ENCODE measurements at places on chromosomes 6 and 20.

- no peak for DNase-seq
These were observed 20.8 kb downstream of the PEX7 start for GRCh38 chr6:136843210-136843609.

DNA sequence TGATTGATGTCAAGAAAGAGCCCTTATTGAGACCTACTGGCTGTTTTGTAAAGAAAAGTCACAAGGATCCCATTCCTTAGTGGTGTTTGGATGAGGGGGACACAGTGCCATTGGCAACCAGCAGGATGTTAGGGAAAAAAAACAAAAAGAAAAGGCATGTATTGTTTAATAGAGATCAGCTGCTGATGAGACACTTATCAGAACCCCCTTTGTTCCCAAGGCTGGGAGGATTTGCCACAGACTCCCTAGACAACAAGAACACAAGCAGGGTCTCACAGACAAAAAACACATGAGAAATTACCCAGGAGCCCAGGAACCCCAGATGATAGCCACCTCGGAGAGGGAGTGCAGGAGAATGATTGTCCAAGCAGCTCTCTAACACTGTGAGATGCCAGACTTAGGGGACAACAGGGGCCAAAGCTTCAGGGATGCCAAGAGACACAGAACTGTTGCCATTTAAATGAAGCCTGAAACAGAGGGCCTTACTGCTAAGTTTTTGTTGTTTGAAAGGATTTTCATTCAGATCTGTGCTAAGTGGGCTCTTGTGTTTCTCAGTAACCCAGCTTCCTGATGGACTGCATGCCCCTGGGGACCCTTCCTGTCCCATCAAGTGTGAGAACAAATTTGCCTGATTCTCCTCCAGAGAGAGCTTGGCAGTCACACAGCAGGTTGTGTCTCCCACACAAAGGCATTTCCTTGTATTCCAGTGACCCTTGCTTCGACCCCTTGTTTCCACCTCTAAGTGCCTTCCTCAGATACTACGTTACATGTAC is 48.7 kb upstream of the HEY2 start:
- no peak for DNase-seq

- no peak for DNase-seq
These were observed 106.4 kb upstream of the PTPN1 start for GRCh38 chr20:50403565-50404418.

DNA sequence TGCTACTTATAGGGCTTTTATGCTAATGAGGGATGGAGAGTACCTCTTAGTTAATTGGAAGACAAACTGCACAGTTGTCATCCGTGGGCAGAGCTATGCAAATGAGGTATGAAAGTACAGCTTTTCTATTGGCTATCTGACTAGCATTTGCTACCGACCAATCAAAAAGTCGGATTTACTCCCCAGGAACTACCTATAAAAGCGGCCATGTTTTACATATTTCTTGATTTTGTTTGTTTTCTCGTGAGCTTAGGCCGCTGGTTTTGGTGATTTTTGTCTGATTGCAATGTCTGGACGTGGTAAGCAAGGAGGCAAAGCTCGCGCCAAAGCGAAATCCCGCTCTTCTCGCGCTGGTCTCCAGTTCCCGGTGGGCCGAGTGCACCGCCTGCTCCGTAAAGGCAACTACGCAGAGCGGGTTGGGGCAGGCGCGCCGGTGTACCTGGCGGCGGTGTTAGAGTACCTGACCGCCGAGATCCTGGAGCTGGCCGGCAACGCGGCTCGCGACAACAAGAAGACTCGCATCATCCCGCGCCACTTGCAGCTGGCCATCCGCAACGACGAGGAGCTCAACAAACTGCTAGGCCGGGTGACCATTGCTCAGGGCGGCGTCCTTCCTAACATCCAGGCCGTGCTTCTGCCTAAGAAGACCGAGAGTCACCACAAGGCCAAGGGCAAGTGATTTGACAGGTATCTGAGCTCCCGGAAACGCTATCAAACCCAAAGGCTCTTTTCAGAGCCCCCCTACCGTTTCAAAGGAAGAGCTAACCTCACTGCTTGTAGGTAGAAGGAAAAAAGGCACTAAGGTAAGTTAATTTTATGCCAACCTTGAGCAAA is 36.9 kb downstream of the HFE start:
- DNase-seq, result peak; percentile 89

GRCh38 chr6:38025451-38025850 is 205.9 kb downstream of the ZFAND3 start:
- no peak for DNase-seq

DNA sequence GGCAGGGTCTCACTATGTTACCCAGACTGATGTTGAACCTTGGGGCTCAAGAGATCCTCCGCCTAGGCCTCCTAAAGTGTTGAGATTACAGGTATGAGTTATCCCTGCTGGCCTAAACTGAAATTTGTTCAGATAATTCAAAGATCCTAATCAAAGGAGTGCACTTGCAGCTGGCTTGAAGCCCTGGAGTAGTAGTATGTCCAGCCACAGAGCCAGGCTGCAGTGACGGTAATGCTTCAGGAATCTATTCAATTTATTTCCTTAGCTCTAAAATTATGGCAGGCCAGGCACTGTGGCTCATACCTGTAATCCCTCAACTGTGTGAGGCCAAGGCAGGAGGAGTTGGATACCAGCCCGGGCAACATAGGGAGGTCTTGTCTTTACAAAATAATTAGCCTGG is 1.4 kb upstream of the DDX43 start:
- DNase-seq, result no peak

DNA sequence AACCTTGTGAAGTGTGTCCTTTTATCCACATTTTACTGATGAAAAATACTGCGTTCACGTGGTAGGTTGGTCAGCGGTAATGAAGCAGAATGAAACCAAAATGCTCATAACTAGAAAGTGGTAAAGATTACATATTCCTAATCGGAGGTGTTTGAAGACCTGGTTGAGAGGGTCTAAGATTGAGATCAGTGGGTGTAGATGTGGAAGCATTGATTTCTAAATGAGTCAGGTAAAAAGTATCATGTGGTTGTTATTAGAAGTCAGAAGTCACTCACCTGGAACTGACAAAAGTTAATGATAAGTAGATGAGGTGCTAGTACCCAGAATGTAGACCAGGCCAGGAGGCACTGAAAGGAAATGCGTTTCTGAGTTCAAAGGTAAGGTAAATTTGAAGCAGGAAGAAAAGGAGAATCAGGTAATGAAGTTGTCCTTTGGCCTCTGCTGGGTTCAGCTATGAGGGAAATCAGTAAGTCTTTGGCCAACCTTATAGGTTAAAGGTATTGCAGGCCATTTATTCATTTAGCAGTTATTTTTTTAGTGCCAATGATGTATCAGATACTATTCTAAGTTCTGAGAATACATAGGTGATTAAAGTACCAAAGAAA is 31.2 kb downstream of the FAM83B start:
- DNase-seq, result no peak

GRCh38 chr20:13856354-13856753 is 71.5 kb downstream of the NDUFAF5 start:
- DNase-seq, result no peak

DNA sequence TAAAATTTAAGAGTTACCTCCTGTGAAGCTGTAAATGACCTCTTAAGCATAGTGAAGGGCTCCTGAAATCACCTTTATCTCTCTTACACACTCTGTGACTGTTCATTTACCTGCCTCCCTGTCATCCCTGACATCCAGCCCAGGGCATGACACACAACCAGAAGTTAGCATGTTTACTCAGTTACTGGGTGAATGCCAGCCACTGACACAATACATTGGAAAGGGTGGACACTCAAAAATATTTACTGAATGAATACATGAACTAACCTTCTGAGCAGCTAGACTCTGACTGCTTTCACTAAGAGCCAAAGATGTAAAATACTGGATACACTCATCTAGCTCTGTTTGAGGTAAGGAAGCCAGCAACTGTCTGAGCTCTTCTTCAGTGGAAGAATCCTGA is 25.3 kb downstream of the SERAC1 start:
- DNase-seq, result no peak

- DNase-seq, result no peak
These were observed 52.4 kb upstream of the SIM1 start for GRCh38 chr6:100517106-100517505.

DNA sequence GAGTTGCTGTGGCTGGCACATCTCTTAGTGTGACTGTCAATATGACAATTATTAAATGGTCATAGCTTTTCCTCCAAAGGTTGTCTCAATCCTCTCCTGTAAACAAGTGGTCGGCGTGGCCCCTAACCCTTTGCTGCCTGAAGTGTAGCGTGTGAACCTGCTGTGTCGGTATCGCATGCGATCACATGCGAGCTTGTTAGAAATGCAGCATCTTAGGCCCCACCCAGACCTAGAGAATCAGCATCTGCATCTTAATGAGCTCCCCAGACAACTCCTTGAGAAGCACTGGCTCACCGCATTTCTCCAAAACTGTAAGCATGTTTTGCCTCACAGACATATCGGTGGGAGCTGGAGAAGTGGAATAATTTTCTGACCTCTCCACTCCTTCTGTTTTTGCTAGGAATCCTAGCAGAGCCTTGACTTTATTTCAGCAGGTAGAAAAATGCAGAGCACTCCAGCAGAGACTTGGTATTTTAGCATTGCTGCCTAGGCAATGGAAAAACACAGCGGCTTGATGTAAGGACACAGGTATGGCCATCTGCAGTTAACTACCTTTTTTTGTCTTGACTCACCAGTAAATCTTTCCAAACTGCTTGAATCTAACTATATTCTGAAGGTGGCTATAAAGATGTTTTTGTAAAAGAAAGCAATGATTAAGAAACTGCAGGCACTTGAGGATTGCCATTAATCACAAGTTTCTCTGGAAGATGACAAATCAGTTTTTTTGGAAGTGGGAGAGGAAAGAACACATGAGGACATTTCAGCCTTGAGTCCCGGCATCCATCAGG is 67.6 kb downstream of the PSMG4 start:
- no peak for DNase-seq

DNA sequence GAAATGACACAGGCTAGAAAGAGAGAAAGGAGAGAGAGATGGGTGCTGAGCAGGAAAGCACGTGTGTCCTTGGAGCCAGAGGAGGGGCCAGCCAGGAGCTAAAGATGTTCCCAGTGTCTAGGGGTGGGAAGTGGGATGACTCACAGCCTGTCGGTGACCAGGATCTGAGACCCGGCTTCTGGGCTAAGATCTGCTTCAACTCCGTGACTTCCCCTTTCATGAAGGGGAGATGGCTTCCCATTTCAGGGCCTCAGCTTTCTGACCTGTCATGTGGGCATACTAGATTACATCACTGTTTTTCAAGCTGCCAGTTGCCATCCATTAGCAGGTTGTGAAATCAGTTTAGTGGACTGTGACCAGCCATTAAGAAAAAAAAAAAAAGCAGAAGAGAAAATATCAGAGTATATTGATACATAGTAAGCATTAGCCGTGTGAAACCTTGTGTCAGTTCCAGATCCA is 5.4 kb downstream of the TGM3 start:
- no peak for DNase-seq

DNA sequence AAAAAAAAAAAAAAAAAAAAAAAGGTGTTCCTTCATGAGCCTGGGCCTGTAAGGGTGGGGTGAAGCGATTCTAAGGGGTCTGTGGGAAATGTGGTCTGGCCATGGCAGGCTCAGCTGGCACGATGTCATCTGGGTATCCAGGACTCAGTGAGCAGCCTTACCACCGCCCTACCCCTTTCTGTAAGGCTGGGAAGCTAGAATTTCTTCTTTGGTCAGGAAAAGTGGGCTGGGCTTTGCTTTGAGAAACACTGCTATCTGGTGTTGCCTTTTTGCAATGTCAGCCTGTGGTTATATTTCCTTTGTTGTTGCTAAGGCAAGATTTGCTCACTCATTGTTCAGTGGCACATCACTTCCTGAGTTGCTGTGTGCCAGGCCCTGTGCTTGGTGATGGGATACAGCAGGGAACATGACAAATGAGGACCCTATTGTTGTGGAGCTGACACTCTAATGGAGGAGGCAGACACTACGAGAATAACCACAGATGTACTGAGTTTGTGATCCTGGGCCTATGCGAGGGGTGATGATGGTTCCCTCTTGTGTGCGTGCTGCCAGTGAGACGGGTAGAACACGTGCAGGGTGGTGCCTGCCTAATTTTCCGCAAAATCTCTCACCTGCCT is 45.9 kb upstream of the ZNFX1 start:
- peak; percentile 40 for DNase-seq

- no peak for DNase-seq
These were observed 8.9 kb downstream of the ATXN1 start for GRCh38 chr6:16752206-16752866.

DNA sequence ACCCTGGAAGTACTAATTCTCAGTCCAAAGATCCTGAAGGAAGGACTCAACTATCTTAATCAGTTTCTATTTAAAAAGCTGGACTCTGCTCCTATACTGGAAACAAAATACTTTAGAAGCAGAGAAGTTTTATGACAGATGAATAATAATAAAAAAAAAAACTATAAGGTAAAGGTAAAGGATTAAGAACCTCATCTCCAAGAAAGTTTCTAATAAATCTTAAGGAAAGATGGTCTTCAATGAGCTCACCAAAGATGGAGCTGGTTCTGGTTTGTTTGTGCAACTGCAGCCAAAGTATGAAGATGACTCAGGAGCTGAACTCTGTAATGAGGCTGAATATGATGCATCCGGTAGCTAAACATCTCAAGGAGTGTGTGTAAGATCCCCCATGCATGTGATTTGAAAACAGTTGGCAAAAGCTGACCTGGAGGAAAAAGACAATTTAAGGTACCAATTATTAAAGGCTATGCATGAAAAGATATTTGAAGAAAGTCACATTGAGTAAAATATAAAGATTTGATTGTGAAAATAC is 25.2 kb downstream of the MED23 start:
- no peak for DNase-seq

DNA sequence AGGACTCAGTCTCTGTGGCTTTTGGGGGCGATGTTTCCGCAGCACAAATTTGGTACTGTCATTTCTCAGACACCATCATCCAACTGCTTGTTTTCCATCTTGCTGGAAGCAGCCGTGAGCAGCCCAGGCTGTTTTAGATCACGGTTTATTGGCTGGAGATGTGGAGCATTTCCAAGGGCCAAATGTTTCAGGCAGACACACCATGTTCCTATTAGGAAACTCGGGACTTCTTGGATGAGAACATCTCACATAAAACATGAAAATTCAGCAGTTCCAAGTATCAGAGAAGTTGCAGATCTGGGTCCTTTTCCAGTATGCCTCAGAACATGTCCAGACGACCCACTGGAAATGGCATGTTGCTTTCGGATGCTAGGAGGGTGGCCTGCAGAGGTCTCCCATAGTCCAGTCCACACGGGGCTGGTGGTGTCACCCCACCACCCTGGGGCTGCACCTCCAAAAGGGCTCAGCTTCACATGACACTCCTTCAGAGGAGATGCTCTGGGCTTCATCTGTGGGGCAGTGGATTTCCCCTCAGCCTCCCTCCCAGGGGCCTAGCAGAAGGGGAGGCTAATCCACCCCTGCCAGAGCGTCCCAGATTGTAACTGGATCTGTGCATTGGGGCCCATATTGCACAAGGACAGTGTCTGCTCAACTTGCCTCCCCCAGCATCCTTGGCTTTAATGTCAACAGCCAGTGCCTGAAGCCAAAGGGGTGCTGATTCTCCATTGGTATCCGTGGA is 176.3 kb downstream of the SCP2D1 start:
- no peak for DNase-seq

- no peak for DNase-seq
These were observed 187.1 kb upstream of the TCF21 start for GRCh38 chr6:133701633-133702331.

DNA sequence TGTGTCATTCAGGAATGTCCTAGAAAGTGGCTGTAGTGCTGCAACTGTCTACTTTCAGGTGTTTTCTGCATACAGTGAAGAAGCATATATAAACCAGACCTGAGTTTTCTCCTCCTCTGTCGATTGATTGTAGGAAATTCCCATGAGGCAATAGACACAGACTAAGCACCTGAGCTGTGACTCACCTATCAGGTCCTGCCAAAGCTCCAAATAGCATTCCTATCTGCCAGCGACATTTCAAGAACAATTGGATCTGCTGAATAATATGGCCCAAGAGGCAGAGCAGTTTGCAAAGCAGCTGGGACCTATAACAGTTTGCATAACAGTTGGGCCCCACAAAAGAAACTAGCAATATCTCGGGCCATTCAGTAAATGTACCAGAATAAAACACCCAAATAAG is 360.4 kb downstream of the HAO1 start:
- DNase-seq, result no peak
